ENCODE measurements at places on chromosomes 7 and 10. TPM values are rescaled to one million over a fixed set of nuclear protein-coding genes. Genes with fewer than 3 reads are reported as not detected.
A peak's percentile ranks its signal among the peaks of the same experiment; 100 is the strongest.

The RADIL gene
- total RNA-seq, result 0.17 TPM

DNA sequence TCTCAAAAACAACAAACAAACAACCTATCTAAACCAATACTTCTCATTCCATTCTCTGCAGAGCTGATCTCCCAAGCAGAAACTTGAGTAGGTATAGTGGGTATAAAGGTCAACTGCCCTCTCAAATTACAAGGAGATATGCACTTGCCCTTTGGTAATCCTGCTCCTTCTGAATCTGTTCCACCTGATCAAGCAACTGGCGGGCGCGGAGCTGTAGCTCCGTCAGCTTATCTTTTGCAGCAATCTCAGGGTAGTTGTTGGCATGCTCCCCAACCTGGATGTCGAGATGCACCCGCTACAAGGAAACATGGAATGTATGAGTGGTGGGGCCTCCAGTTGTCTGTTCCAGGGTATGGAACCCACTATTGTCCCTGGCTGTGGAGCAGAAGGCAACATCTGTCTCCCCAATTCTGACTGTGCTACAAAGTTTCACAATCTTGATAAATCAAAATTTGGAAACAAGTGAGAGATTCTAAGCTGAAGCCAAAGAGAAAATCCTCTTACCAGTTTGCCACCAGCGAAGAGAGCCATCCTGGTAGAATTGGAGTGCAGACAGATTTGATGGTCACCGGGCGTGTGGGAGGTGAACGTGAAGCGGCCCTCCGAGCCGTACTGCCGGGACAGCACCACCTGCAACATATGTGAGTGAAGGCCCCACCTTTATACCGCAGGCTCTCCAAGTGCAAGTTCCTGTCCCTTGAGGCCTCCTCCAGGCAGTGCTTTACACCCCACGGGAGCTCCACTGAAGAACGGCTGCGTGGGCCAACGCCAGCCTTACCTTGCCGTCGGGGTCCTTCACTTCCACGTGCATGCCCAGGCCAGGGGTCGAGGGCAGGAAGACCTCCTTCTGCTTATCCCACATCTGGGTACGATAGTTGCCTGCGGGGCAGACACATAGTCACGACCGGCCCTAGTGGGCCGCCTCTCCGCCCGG lies 819 bp downstream of the TMED4 start:
- H3K4me3 ChIP-seq, result peak overlapping the region; percentile 93
- H3K4me1 ChIP-seq, result peaks cover 23% of the 10 kb centered on the region
- peak; percentile 71 for DNase-seq
- H3K36me3 ChIP-seq, result peaks cover 23% of the 10 kb centered on the region
- peaks cover 7% of the 10 kb centered on the region for H3K27me3 ChIP-seq

- no peak overlapping the region for H3K27ac ChIP-seq
- peaks cover 2% of the 10 kb centered on the region for H3K27me3 ChIP-seq
- no peak for DNase-seq
- H3K36me3 ChIP-seq, result peaks cover 5% of the 10 kb centered on the region
These were observed 93.0 kb upstream of the RSU1 start for GRCh38 chr10:16909961-16910792.

DNA sequence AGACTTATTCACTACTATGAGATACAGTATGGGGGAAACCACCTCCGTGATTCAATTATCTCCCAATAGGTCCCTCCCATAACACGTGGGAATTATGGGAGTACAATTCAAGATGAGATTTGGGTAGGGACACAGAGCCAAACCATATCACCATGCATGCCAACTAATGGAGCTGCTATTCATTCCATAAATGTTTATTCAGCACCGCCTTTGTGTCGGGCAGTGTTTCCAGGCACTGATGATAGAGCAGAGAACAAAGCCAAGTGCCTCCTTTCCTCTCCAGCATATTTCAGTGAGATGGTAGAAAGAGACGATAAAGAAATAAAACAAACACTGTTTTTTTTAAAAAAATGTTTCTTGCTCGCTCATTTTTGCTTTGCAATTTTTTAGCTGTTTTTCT lies 295.9 kb upstream of the FOXK1 start:
- no peak overlapping the region for H3K27ac ChIP-seq
- no peaks in the 10 kb centered on the region for H3K27me3 ChIP-seq
- no peak for DNase-seq
- H3K36me3 ChIP-seq, result no peaks in the 10 kb centered on the region
- H3K4me1 ChIP-seq, result no peaks in the 10 kb centered on the region

DNA sequence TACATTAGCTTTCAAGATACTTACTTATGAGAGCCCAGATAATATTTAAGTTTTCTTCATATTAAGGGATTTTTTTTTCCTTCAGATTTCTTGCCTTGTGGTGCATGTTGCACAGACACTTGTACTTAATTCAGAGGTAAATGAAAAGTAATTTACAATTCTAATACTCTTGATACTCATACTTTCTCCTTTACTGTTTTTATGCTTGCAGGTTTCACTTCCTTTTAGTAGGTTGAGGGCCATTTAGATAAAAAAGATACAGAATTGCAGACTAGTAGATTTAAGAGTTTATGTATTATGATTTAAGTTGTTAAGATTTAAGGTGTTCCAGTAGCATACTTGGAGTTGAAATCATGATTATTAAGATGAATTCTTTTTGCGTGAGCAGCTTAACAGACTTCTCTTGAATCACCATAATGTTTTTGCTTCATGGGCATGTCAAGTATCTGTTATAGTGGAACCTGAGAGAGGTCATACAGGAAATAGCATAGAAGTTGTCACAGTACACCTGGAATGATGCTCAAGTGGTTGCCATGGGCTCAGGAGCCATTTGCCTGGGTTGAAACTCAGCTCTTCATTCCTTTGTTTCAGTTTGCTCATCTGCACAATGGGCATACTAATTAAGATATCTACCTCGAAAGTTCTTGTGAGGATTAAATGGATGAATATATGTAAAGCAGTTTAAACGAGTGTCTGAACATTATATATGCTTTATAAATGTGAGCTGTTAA lies 174.8 kb upstream of the PRPS1L1 start:
- no peaks in the 10 kb centered on the region for H3K27me3 ChIP-seq
- no peak for DNase-seq
- H3K4me3 ChIP-seq, result no peak overlapping the region

- no peak for DNase-seq
- no peaks in the 10 kb centered on the region for H3K36me3 ChIP-seq
- no peak overlapping the region for H3K27ac ChIP-seq
- peaks cover 10% of the 10 kb centered on the region for H3K27me3 ChIP-seq
- H3K4me3 ChIP-seq, result no peak overlapping the region
- no peaks in the 10 kb centered on the region for H3K4me1 ChIP-seq
These were observed 24.2 kb downstream of the MYPN start for GRCh38 chr10:68133523-68133922.

DNA sequence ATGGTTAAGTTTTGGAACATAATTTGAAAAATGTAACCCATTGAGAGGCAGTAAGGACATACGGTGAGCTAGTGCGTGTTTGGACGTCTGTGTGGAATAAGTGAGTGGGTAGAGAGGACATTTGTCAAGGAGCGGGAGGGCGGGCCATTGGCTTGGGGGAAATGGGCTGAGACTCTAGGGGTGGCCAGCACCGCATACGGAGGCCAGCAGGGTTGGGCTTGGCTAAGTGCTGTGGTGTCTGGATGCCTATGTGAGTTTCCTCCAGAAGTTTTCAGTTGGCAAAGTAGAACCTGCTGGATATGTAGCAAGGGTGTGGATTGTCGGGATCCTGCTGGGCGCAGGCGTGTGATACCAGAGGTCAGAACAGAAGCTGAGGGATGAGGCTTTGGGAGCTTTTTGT lies 103.0 kb downstream of the TCF7L2 start:
- peaks cover 35% of the 10 kb centered on the region for H3K27me3 ChIP-seq
- no peaks in the 10 kb centered on the region for H3K36me3 ChIP-seq
- H3K4me1 ChIP-seq, result peaks cover 7% of the 10 kb centered on the region
- no peak overlapping the region for H3K4me3 ChIP-seq

The NME8 gene
- total RNA-seq, result not detected

The ACSL5 gene
- total RNA-seq, result 55.8 TPM

DNA sequence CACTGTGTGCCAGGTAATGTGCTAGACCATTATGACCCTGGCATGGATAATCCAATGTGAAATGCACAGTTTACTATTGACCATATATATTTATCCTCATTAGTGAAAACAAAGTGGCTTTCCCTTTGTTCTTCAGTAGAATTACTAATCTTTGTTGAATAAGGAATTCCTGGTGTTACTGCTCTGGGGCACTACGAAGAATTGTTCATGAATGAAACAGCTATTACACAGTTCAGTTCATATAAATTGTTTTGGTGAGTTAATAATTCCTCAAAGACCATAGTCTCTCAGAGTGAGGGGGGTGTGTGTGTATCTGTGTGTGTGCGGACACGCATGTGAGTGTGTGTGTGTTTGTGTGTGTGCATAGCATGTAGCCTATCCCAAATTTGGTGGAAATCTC lies 668.0 kb upstream of the MBL2 start:
- no peak overlapping the region for H3K4me3 ChIP-seq
- no peaks in the 10 kb centered on the region for H3K36me3 ChIP-seq
- no peaks in the 10 kb centered on the region for H3K27me3 ChIP-seq
- no peak for DNase-seq
- no peak overlapping the region for H3K27ac ChIP-seq

GRCh38 chr10:94066411-94066810 lies 72.7 kb downstream of the PLCE1 start:
- H3K4me1 ChIP-seq, result no peaks in the 10 kb centered on the region
- no peak overlapping the region for H3K4me3 ChIP-seq
- no peak overlapping the region for H3K27ac ChIP-seq

DNA sequence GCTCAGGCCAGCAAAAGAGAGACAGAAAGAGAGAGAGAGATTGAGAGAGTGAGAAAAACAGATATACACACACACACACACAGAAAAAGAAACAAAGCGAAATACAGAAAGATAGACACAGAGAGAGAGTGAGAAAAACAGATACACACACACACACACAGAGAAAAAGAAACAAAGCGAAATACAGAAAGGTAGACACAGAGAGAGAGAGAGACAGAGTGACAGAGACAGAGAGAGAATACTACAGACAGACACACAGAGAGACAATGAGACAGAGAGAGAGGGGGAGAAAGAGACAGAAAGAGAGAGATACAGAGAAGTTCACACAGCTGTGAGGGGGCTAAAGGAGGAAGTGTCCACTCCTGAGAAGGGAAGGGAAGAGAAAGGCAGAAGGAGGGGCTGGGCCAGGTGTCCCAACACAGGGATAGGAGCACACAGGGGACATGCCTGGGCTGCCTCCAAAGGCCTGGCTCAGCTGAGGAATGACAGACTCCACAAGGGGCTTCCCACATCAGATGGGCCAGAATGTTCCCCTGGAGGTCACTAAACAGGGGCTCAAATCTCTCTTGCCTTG lies 4.3 kb downstream of the GCK start:
- H3K27me3 ChIP-seq, result peaks cover 4% of the 10 kb centered on the region
- no peaks in the 10 kb centered on the region for H3K4me1 ChIP-seq
- no peak for DNase-seq
- H3K4me3 ChIP-seq, result no peak overlapping the region
- peak overlapping the region; percentile 38 for H3K27ac ChIP-seq
- peaks cover 2% of the 10 kb centered on the region for H3K36me3 ChIP-seq

DNA sequence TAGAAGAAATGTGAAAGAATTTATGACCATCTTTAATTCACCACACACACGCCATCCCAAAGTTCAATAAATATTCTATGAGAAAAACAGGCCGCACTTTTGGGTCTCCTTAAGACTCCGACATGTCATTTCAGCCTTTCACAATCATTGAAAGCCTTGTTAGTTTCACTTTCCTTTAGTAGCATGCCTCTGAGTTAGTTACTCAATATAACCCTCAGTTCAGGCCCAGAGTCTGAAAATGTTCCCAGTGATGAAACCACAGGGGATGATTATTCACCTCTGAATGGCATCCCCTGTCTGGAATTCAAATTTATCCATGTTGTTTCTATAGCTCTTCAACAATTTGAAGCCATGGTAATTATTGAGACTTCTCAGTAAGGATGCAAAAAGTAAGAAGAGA lies 278.1 kb upstream of the NRP1 start:
- peaks cover 8% of the 10 kb centered on the region for H3K27me3 ChIP-seq
- H3K4me3 ChIP-seq, result no peak overlapping the region
- H3K27ac ChIP-seq, result no peak overlapping the region

DNA sequence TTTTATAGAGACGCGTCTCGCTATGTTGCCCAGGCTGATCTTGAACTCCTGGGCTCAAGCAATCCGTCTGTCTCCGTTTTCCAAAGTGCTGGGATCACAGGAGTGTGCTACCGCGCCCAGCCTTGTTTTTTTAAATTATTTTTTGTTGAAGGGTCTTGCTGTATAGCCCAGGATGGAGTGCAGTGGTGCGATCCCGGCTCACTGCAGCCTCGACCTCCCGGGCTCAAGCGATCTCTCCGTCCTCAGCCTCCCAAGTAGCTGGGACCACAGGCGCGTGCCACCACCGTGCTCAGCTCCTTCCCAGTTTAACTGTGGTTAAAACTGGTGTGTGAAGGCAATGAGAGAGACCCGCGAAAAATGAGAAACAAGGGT lies 11.0 kb upstream of the HNRNPF start:
- H3K36me3 ChIP-seq, result peaks cover 1% of the 10 kb centered on the region
- H3K4me3 ChIP-seq, result peak overlapping the region; percentile 81
- H3K27ac ChIP-seq, result peak overlapping the region; percentile 93
- no peaks in the 10 kb centered on the region for H3K27me3 ChIP-seq
- DNase-seq, result no peak

DNA sequence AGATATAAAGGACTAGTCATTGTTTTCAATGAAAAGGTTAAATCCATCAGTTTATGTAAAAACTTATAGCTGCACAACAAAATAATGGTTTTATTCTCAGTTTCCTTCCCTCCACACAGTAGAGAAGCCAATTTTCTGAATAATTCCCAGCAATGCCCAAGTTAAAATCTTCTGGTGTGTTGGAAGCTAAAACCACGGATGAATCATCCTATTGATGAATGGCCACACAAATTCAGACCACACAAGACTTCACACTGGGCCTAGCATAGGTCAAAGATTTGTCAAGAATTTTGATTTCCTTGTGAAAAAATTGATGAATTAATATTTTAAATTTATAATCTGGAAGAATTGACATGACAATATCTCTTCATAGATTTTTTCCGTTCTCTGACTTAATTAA lies 617.6 kb downstream of the INHBA start:
- H3K4me1 ChIP-seq, result no peaks in the 10 kb centered on the region
- no peak for DNase-seq
- H3K36me3 ChIP-seq, result no peaks in the 10 kb centered on the region
- no peaks in the 10 kb centered on the region for H3K27me3 ChIP-seq
- H3K4me3 ChIP-seq, result no peak overlapping the region

GRCh38 chr7:85699482-85699881 lies 512.6 kb upstream of the SEMA3D start:
- H3K27ac ChIP-seq, result no peak overlapping the region
- no peak overlapping the region for H3K4me3 ChIP-seq
- DNase-seq, result no peak
- no peaks in the 10 kb centered on the region for H3K4me1 ChIP-seq
- no peaks in the 10 kb centered on the region for H3K36me3 ChIP-seq

GRCh38 chr10:110903280-110904278 lies 15.4 kb downstream of the BBIP1 start:
- DNase-seq, result no peak
- peaks cover 18% of the 10 kb centered on the region for H3K4me1 ChIP-seq
- H3K36me3 ChIP-seq, result peaks cover 46% of the 10 kb centered on the region
- peak overlapping the region; percentile 32 for H3K27ac ChIP-seq

The KIFBP gene
- total RNA-seq, result 13.7 TPM
